ENCODE measurements at places on chromosomes 2 and 18.

DNA sequence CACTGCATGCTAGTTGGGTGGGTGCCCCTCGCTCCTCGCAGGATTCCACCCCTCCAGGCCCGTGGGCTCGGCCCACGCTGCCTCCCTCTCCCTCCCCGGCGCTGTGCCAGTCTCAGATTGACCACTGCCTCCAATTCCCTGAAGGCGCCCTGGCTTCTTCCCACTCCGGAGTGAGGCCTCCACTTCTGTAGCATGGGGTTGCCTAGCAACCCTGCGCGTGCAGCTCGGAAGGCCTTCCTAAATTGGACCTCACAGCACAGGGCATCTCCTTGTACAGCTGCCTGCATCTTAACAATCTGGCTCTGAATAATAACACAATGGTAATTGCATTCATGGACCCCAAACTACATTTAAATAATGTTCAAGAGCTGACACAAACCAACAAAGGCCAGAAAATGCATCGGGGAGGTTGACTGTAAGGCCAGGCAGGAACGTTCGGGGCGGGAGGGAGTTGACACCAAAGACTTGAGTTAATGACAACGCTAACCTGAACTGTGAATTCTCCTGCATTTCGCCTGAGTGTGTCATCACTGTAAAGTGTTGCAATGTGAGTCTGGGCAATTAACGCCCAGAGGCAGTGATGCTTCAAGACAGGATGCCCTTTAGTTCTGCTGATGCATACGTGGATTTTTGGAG, 222.9 kb downstream of the ZBTB7C start:
- no peak for DNase-seq

- no peak for DNase-seq
These were observed 322.3 kb upstream of the VWC2L start for GRCh38 chr2:214088536-214088935.

DNA sequence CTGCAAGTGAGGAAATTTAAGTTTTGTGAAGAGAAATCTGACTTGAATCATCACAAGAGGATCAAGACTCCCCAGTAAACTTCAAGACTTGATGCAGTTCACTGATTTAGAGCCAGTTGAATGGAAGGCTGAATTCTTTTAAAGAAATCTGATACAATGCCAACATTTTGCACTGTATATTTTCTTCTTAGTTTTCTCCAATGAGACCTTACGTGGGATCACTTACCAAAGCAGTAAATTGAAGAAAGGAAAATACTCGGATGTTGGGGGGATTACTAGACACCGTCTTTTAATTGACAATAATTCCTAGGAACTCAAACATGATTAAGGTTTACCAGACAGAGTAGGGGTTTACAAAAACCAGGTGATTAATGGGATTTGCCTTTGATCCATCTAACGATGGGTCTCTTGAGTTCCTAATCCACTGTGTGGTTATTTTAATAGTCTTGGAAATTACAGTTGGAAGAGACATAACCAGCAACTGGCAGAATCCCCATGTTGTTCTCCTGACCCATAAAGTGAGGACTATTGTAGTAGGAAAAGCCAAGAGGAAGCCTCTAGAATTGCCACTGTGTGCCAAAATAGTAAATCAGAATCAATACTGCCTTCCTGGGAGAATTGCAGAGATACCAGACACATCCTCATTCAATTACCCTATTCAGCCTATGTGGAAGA, 354.5 kb downstream of the PID1 start:
- DNase-seq: no peak

DNA sequence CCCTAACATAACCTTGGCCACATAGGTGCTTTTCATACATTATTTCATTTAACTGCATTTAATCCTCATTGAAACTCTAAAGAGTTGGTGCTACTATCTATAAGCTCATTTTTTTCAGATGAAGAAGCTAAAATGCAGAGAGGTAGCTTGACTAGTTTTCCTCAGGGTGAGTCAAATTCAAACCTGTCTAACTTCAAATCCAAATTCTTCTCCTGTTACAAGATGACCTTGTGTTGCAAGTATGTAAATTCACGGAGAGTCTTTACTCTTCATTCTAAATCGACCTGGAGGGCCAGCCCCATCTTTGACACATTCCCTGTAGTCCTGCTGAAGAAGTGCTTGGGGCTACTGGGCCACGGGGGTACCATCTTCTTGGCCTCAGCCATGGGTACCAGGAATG, 8.2 kb upstream of the SETBP1 start:
- no peak for DNase-seq

GRCh38 chr18:63488160-63488559, 11.4 kb downstream of the SERPINB5 start:
- DNase-seq: no peak

DNA sequence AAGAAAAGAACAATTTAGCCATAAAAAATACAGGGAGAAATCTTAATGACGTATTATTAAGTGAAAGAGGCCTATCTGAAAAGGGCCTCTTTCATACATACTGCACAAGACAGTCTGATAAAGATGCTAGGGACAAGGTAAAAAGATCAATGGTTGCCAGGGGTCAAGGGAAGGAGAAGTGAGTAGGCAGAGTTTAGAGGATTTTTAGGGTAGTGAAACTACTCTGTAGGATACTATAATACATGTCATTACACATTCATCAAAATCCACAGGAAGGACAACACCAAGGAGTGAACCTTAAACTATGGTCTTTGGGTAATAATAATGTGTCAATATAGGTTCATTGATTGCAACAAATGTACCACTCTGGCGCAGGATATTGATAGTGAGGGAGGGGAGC, 289.3 kb downstream of the FSIP2 start:
- no peak for DNase-seq

GRCh38 chr18:5542515-5543035, 1.2 kb downstream of the EPB41L3 start:
- DNase-seq: peak; percentile 55

DNA sequence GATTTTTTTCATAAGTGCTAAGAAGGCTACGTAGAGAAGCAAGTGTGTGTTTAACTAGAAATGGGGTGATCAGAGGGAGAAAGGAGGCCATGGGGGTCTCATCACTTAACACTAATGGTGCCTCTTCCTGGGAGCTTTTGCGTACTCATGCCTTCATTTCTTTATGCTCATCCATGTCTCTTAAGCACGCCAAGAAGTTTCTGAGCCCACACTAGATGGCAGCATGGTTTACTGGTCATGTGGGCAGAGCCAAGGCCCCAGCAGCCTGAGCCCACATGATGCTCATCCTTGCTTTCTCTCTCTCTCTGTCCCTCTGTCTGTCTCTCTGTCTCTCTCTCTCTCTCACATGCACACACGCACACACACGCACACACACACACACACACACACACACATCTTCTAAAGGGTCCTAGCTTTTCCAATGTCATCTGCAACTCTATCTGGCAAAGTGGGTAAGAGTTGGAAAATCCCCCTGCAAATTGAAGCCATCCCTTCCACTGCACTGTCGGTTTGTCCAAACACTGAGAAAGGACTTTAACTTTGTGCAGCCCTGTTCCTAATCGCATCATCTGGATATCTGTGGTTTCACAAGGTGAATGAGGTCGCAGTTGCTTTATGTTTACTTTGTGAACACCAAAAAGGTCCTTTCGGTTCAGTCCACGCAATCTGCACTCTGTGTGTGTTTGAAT, 137.1 kb upstream of the CCDC68 start:
- peak; percentile 57 for DNase-seq

- no peak for DNase-seq
These were observed at the start of gene PIEZO2 for GRCh38 chr18:11149441-11150270. PIEZO2 (minus strand) TSS chr18:11149569; CDS start chr18:11148588, 981 bp downstream.

- no peak for DNase-seq
These were observed 43.5 kb downstream of the ATOH8 start for GRCh38 chr2:85797263-85797660.

- DNase-seq: peak; percentile 43
These were observed 97.6 kb downstream of the WDR7 start for GRCh38 chr18:56748698-56749268.

DNA sequence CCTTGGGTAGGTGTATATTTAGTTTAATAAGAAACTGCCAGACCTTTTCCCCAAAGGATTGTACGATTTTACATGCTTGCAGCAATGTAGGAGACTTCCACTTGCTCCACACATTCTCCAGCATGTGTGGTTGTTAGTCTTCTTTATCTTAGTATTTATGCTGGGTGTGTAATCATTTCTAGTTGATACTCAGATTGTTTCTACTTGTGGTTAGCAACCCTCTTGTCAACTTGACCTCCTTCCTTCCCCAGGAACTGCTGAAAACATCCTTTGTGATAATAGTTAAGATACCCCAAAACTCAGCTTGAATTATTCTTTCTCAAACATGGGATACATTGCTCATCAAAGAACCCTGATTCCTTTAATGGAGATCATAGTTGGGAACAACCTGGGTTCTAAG, 37.2 kb upstream of the CYBRD1 start:
- no peak for DNase-seq

GRCh38 chr2:235034265-235035118, 82.7 kb downstream of the SH3BP4 start:
- DNase-seq: no peak

GRCh38 chr2:113164930-113165585, 8.7 kb upstream of the PSD4 start:
- DNase-seq: no peak

GRCh38 chr2:246489-247144, 17.2 kb downstream of the SH3YL1 start:
- peak; percentile 49 for DNase-seq

- DNase-seq: no peak
These were observed 7.3 kb downstream of the PXDN start for GRCh38 chr2:1736997-1737480.

DNA sequence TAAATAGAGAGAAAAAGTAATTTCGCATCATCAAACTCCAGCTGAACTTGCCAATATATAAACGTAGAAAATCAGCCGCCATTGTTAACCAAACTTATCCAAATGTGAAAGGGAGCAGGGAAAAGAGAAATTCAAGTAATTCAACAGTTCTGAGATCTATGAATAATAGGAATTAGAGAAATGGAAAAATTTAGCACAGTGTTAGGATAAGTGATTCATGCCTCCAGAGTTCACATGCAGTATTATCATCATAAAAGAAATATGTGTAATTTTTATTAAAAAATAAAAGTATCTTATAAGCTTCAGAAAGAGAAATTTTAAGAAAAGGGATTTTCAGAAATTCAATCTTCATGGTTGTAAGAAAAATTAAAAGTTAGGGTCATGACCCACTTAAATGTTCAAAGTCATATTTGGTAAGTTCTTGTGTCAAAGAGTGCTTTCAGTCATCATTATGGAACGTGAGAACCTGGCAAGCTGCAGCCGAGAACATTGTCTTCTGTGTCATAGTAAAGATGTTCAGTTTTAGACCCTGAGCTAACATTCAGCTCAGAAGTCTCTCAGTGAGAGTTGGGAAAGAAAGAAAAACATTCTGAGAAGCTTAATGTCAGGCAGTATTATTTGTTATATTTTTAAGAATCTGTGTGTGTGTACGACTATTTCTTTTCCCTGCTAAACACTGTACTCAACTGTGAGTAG, 414.3 kb upstream of the RGPD4 start:
- DNase-seq: no peak

GRCh38 chr2:154700136-154700535, 1.6 kb downstream of the KCNJ3 start:
- no peak for DNase-seq

DNA sequence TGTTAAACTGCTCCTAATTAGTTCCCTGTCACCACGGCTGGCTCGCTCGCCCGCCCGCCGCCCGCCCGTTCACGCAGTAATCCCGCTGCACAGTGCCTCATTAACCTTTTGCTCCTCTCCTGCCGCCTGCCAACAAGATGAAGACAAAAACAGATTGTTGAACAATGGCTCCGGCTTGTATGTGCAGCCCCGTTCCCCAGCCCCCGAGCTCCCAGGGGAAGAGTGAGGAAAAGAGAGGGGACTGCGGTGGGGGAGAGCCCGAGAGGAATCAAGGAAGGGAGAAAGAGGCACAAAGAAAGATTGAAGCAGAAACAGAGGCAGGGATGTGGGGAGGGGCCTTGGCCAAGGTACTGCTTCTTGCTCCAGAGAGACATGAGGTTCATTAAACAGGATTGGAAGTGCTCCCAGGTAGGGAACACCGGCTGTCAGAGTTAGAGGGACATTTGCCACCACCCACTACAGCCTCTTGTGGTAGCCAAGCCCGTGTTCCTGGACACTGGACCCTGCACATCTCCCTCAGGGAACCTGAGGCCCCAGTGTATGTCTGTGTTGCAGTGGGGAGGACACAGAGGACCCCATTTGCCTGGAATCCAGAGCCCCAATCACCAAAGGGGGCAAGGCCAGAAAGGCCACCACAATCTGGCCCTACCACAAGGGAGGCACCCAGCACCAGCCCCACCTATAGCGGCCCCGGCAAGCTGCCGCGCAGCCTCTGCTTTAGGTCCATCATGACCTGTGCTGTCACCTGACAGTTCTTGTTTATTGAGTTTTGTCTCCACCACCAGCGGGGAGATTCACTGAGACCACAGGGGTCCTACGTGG, 38.1 kb downstream of the EMX1 start:
- no peak for DNase-seq

GRCh38 chr18:73060666-73061288, 193.0 kb upstream of the NETO1 start:
- DNase-seq: no peak

- no peak for DNase-seq
These were observed 39.1 kb upstream of the B3GNT7 start for GRCh38 chr2:231356466-231356844.

DNA sequence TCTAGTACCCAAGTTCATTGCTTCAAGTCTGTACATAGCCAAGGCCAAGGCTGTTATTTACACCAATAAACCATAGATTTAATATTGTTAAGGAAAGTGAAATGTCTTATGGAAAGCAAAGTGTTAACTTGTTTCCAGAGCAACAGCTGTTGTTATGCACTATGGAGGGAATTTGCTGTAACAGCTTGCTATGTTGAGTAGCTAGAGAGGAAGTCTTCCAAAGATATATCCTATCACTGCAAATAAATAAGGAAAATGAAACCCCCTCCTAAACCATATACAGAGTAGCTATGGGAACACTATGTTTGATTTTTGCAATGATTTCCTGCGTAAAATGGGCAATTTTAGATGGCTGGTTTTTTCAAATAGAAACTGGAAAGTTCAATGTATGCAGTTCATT, 21.1 kb downstream of the TMEM182 start:
- DNase-seq: no peak

- no peak for DNase-seq
These were observed 191.2 kb upstream of the NABP1 start for GRCh38 chr2:191486584-191487320.

GRCh38 chr2:37779139-37779538, 107.7 kb upstream of the CDC42EP3 start:
- no peak for DNase-seq

DNA sequence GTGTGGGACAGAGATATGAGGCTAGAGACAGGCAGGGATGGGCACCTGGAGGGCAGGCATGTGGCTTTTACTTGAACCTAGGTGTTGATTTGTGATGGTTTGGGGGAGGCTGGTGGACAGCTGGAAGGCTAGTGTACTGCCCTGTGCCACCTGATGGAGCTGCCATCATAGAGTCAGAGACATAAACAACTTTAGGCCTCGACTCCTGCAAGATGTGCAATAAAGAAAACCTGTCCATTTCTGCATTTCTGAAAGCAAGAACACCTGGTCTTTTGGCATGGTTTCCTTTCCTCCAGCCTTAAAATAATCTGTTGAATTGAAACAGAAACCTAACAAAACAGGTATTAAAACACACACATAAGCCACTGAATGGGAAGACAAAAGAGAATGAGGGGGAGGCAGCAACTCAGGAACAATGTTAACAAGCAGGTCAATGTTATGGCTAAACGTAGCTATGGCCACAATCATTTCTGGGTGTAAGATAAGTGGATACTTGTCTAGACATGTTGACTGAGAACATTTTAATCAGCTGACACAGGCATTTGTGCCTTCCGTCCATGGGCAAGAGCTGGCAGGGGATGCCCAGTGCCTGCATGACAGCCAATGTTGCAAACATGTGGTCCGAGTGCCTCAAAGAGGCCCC, 87.8 kb downstream of the KCTD1 start:
- DNase-seq: no peak

GRCh38 chr2:237391140-237391539, 22.8 kb downstream of the COL6A3 start:
- no peak for DNase-seq
